ENCODE measurements at places on chromosomes 13 and 19. TPM values are rescaled to one million over a fixed set of nuclear protein-coding genes. Genes with fewer than 3 reads are reported as not detected.

DNA sequence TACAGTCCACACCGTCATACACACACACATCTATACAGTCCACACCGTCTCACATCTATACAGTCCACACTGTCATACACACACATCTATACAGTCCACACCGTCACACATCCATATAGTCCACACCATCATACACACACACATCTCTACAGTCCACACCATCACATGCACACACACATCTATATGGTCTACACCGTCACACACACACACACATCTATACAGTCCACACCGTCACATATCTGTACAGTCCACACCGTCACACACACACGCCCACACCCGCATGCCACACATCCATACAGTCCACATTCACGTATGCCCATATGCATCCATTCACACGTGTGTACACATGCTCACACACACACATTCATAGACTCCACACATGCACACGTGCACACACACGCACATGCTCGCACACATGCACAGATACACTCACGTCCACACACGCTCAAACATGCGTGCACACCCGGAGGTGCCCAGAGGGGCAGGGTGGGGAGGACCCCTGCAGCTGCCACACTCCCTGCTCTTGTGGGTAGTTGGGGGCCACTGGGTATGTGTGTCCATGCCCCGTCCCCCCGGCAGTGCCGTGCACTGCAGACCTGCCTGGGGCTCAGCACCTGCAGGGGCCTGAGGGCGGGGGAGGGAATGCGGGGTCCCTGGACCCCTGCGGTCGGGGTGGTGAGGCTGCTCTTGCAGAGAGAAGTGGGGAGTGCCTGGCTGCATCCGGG is 29.2 kb downstream of the PIAS4 start:
- no peak for DNase-seq

GRCh38 chr13:41460074-41460465 is 2.7 kb downstream of the RGCC start:
- no peak for DNase-seq

Gene PSG2
- total RNA-seq: not detected

DNA sequence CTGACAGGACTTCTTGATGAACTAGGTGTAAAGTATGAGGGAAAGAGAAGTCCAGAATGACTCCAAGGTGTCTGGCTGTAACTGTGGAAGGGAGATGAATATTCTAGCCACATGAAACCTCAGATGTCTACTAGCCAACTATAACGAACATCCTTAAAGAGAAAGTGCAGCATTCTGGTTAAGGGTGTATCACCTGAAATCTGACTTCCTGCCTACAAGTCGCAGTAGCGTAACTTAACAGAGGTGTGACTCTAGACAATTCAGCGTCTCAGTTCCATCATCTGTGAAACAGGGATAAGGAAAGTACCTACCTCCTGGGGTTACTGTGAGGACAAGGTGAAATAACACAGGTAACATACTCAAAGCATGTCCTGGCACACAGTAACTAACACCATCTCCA is 145.7 kb upstream of the FBXL3 start:
- no peak for DNase-seq

DNA sequence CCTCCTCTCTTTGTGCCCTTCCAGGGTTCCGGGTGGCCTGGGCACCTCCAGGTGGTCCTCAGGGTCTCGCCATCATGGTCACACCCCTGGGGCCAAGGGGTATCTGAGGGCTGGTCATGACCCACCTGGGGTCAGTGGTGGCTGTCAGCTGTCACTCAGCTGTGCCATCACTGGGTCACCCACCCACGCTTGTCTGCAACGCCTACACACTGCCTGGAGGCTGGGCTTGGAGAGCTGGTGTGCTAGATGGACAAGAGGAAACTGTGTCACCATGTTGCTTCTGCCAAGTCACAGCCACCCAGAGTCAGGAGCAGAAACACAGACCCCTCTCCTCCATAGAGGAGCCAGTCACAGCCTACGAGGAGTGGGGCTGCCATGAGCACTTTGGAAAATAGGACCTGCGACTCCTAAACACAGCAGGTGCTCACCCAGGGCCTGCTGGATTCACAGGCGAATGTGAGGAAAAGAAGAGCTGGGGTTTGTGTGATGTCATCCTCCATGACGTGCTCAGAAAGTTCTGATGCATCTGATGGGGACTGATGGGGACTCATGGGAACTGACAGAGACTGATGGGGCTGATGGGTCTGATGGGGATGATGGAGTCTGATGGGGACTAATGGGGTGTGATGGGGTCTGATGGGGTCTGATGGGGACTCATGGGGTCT is 10.7 kb upstream of the GRTP1 start:
- no peak for DNase-seq

DNA sequence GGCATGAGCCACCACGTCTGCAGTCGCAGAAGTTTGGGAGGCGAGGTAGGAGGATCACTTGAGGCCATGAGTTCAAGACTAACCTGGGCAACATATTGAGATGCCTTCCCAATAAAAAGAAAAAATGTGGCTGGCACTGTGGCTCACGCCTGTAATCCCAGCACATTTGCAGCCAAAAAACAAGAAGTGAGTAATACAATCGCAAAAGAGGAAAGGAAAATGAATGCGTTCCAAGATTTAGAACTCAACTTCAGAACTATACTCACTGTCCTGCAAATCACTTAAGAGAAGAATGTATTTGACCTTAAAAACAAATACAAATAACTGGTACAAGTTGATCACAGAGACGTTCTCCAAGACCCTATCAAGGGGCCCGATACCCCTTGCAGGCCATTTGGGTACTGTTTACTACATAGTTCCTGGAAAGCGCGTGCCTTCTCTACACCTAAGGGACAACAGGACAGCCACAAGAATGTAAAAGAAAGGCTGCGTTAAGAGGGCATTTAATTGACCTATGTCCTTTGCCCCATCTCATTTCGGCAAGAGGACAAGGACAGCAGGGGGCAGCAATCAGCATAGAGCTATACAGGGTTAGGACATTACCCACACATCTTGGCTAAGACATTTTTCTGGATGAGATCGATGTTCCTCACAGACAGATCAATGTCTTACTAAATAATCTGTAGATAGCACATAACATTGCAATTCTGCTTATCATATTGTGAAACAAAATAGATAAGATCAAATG is 41.3 kb downstream of the FLT3 start:
- peak; percentile 18 for DNase-seq

Gene SPPL2B
- 15.4 TPM for total RNA-seq

DNA sequence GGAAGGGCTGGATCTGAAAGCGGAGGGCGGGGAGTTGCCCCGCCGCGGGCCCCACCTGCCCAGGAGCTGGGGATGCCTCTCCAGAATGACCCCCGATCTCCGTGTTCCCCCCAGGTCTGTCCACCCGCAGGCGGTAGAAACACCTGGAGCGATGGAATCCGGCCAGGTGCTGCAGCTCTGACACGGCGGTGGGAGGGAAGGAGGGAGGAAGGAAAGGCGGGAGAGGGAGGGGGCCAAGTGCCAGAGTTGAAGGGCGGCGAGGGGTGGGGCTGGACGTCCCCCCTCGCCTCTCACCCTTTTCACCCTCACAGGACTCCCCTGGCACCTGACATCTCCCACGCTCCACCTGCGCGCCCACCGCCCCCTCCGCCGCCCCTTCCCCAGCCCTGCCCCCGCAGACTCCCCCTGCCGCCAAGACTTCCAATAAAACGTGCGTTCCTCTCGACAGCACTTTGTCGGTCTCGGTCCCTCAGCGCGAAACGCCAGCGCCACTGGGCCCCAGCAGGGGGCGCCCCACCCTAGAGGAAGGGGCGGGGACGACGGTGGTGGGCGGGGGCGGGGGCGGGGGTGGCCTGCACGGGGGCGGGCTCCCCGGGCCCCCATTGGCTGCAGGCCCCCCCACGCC is 337 bp upstream of the FXYD7 start:
- no peak for DNase-seq

DNA sequence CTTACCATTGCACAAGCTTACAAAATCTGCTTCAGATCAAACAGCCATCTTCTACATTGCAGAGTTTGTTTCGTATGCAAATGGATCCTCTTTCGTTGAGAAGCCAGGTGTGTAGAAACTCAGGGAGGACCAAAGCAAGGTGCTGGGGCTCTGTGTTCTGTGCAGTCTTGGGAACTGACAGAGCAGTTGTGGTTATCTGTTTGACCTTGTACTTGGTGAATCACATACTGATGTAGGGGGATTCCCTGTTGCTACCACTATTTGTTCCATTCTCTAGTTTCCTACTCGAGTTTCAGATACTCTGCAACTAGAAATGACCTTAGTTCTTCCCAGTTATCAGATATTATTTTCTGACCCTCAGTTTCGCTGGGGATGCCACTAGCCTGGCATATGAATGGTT is 95.2 kb upstream of the CLDN10 start:
- DNase-seq: no peak

DNA sequence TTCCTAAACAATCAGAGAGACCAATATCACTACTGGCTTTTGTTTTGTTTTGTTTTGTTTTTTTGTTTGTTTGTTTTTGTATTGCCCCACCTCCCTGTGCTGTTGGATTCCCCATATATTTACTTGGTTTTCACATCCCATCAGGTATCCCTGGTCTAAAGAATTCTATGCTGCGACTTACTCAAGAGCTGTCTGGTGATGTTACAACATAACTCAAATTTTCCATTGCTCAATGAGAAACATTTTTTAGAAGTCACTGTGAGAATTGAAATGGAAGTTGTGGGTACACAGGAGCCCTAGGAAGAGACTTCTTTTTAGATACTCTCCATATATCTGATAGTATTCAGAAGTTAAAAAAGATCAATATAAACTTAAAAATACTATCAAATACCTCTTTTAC is 181.4 kb downstream of the KLF5 start:
- DNase-seq: no peak

DNA sequence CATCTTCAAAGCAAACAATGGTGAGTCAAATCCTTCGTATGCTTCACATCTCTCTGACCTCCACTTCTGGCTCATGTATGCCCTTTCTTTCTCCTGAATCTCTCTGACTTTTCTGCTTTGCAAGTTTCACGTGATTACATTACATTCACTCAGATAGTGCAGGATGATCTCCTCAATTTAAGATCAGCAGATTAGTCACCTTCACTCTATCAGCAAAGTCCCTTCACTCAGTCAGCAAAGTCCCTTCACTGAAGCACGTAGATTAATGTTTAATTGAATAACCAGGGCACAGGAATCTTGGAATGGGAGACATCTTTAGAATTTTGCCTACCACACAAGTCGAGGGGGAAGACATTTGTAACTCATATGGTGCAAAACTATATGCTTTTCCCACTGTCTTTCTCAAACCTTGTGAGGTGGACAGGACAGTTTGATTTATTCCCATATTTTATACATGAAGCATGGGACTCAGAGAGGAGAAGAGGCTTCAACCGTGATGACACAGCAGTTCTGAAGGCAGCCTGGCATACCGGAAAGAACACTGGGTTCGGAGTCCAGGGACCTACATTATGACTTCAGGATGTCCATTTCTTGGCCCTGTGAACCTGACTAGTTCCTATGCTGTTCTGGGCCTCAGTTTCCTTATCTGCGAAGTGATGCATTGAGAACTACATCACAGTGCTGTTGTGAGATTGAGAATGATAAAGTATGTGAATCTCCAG is 23.3 kb downstream of the SIGLECL1 start:
- DNase-seq: no peak

DNA sequence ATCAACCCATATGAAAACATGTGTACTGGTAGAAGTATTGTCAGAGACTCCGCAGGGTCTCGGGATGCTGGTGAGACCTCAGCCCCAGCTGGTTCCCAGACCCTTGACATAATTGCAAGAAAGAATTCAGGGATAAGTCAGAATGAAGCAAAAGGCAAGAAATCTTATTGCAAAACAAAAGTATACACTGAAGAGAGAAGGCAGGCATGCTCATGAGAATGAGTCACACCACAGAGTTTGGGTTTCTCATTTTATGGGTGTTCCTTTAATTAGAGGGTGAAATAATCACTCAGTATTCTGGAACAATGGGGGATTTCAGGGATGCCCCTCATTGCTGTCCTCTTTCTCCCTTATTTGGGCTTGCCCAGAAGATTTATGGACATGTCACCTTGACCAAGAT is 1423.8 kb upstream of the MIR17HG start:
- no peak for DNase-seq

DNA sequence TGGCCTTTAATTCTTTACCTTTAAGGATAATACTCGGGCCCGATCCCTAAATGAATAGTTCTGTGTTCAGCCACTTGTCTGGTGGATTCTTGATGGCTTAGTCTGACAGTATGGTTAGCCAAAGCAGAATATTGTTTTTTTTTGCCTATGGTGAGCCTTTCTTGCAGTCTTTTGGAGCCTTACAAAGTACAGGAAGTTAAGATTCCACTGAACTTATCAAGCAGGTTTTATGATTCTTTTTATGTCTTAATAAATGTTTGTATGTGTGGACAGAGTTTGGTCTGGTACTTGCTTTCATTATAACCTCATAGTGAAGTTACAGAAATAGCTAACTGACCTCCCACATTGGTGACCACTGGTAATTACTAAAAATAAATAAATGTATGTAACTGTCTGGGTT is 17.1 kb downstream of the PCCA start:
- no peak for DNase-seq

GRCh38 chr13:68708336-68708908 is 1399.2 kb upstream of the ATXN8OS start:
- DNase-seq: no peak

- no peak for DNase-seq
These were observed 195.3 kb downstream of the LMO7 start for GRCh38 chr13:75831389-75831788.

Measured in NCI-H460 (cell line).